Heart right ventricle (tissue), 16 donors: ENCODE measurements at places on chromosomes 12 and 14. TPM values are rescaled to one million over a fixed set of nuclear protein-coding genes. Genes with fewer than 3 reads are reported as not detected.
A peak's percentile ranks its signal among the peaks of the same experiment; 100 is the strongest.

The KLRB1 gene
- 1.4 TPM for total RNA-seq

The KLRD1 gene
- 2.8 TPM for total RNA-seq

The IAPP gene
- not detected for total RNA-seq

DNA sequence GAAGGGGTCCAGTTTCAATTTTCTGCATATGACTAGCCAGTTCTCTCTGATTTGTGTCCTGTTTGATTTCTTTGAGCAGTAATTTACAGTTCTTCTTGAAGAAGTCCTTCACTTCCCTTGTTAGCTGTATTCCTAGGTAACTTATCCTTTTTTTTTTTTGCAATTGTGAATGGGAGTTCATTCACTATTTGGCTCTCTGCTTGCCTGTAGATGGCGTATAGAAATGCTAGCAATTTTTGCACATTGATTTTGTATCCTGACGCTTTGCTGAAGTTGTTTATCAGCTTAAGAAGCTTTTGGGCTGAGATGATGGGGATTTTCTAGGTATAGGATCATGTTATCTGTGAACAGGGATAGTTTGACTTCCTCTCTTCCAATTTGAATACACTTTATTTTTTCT, 77.6 kb upstream of the NID2 start:
- DNase-seq, result no peak

- DNase-seq, result peak; percentile 54
Observed at GRCh38 chr14:53011053-53011462, 60.2 kb upstream of the FERMT2 start.

DNA sequence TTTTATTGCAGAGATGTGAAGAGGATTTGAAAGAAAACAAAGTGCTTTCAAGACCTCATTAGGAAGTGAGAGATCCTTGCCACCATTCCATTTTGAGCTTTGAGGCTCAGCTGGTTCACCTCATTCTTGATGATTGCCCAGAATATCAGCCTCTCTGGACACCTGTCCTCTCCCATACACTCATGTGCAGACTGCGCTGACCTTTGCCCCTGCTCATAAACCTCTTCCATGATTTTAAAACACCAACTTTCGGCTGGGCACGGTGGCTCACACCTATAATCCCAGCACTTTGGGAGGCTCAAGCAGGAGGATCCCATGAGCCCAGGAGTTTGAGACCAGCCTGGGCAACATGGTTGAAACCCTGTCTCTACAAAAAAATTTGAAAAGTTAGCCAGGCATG, 8.9 kb downstream of the COX14 start:
- no peak for DNase-seq

- DNase-seq, result no peak
Observed at GRCh38 chr12:65364046-65364445, 85.6 kb downstream of the MSRB3 start.

- DNase-seq, result no peak
Observed at GRCh38 chr12:26122061-26122680, 2.7 kb downstream of the BHLHE41 start.

GRCh38 chr12:128387811-128388422, 120.9 kb downstream of the TMEM132C start:
- peak; percentile 33 for DNase-seq

DNA sequence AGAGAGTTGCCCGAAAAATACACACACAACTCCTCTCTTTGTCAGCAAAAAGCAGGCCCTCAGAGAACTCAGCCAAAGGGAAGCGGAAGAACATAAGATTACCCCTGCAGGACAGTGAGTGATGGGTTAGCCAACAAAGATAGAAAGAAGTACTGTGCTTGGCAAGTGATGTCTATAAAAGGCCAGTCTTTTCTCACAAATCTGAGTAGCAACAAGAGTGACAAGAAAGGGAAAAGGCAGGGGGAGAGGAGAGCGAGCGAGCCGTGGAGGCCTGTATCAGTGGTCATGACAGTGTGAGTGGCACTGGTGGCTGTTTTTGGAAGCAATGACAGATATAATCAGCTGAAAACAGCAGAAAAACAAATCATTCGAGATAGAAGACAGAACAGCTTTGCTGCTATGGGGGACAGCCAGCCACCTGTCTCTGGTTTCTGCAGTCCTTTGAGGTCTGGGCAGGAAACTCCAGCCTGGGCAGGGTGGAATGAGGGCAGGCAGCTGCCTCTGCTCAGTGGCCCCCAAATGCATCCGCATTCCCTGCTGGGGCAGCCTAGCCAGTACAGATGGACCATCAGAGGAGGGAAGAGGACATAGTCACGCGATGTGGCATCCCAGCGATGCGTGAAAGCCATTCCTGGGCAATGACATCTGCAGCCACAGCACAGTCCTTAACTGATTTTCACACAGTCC, 74.7 kb downstream of the TRIM9 start:
- no peak for DNase-seq

GRCh38 chr14:99213527-99213971, 58.4 kb downstream of the BCL11B start:
- no peak for DNase-seq
